ENCODE measurements at places on chromosomes 13 and 19.

- no peak for DNase-seq
Measured at GRCh38 chr19:10964903-10965302, 4.1 kb downstream of the SMARCA4 start.

DNA sequence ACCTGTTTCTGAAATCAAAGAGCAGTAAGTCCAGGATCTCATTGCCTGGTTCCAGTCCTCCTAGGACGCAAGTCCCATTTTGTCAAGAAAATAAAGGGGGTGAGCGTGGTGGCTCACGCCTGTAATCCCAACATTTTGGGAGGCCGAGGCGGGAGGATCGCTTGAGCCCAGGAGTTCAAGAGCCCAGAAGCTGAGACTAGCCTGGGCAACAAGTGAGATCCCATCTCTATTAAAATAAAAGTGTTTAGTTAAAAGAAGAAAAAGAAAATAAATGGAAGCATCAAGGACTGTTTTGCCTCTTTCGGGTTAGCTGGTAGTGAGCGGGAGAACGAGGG lies 344 bp upstream of the HAUS5 start:
- no peak for DNase-seq

DNA sequence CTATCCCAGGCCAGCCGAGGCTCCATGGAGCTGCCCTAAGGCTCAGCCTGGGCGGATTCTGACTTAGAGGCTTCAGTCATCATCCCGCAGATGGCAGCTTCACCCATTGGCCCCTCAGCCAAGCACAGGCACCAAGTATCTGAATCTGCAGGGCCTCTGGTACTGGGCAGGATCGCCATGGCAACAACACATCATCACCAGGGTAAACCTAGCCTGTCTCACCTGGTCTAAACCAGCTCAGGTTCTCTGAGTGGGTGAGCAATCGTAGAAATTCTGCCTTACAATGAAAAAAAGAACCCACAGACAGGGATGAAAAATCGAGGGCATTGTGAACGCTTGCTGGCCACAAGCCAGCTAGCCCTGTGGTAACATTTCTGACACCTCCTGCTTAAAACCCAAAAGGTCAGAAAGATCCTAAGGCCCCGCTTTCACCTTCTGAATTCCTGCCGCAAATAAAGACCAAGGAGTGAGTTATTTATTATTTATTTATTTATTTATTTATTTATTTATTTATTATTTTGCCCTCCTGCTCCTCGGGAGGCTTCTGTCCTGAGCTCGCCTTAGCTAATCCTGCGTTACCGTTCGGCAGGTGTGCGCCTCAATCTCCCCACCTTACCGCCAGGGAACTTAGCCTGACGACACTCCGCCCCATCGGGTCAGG lies 12.0 kb upstream of the CEACAM21 start:
- DNase-seq, result no peak

DNA sequence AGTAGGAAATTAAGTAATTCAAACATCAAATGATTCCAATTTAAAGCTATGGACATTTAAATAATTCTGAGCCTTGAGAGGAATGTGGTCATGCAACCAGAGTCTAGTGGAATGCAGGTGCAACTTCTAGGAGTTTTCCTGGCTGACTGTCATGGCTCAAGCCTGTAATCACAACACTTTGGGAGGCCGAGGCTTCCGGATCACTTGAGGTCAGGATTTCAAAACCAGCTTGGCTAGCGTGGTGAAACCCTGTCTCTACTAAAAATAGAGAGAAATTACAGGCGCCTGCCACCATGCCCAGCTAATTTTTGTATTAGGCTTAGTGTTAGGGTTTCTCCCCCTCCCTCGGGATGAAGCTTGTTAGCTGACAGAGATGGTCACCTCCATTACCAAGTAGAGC lies 6.4 kb downstream of the ZNF808 start:
- DNase-seq, result no peak

DNA sequence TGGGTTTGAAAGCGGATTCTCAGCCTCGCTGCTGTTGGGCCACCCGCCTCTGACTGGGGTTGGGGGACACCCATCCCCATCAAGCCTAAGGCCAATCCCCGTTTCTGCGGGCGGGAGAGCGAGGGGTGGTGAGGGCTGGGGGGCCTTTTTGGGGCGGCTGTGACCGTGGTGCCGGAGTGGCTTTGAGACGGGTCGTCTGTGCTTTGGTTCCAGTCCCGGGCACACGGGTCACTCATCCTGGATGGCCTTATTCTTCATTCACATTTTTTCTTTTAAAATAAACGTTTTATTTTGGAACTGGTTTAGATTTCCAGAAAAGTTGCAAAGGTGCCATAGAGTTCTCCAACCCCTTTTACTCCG lies 1.6 kb downstream of the ZNRF4 start:
- no peak for DNase-seq

DNA sequence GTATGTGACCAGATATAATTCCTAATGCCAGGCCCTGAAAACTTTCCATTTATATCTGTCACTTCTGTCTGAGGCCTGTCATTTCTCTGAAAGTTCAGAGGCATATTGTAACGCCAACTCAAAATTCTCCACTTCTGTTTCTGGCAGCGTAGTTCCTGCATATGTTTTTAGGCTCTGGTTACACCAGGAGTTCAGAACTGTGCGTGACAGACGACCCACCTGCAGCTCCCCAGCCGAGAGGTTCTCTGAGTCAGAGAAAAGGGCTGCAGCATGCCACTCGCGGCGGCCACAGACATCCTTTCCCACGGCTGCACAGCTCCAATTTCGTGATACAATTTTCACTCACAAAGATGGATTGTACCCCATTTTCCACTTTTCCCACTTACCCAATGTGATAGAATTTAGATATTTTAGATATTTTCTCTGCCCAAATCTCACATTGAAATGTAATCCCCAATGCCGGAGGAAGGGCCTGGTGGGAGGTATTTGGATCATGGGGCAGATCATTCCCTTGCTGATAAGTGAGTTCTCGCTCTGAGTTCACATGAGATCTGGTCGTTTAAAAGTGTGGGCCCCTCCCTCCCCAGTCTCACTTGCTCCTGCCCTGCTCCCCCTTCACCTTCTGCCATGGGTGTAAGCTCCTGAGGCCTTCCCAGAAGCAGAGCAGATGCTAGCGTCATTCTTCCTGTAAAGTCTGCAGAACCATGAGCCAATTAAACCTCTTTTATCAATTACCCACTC lies 308.1 kb downstream of the LIG4 start:
- no peak for DNase-seq

DNA sequence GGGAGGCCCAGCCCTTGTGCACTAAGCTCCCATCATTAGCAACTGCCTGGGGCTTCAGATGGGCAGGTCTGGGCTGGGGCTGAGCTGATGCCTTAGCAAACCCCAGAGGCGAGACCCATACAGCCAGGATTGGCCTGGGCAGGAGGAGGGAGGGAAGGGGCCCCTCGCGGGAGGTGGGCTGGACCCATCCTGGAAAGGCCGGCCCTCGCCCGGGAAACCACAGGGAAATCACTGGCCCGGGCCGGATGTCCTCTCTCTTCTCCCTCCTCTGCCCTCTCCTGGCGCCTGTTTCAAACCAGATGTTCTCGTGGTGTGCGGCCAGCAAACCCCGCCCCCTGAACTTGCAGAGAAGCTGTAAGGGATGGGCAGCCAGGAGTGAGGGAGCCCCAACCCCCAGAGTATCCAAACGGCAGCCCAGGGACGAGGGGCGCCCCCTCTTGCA lies 43.1 kb downstream of the TMEM255B start:
- peak; percentile 74 for DNase-seq

DNA sequence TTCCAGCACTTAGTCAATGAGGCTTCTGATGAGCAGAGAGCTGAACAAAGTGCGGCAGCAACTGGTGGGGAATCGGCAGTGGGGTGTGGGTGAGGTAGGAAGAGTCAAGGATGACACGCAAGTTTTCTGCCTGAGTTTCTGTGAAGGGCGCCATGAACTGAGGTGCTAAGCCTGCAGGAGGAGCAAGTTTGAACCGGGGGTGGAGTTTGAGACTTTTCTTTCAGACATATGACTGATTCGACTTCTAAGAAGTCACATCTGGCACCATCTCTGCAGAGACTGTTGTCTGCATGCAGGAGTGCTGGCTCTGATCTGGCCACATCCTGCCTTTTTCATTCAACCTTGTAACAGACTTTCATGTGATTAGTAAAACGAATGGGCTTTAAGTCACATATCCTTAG lies 14.8 kb upstream of the GPI start:
- DNase-seq, result no peak

DNA sequence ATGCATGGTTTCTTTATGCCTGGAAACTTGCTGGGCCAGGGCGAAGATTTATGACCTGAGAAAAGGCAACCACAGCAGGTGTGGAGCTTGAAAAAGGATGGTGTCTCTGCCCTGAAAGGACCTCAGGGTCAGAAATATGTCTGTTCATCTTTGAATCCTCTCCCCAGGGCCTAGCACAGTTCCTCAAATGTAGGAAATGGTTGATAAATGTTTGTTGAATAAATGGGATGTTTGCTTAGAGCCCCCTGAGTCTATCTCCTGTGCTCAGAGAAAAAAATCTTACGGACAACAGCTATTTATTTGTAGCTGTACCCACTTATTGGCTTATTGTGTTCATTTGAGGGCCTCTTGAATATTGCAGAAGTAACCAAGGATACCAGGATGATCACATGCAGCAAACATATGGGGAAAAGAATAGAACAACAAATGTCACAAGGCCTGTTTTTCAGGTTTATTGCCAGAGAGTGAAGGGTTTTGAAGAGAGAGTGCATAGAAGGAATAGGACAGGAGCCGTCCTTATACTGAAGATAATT lies 114.5 kb downstream of the KLF5 start:
- no peak for DNase-seq

GRCh38 chr13:112587212-112587763 lies 665 bp downstream of the TUBGCP3 start:
- DNase-seq, result peak; percentile 84

GRCh38 chr13:106096661-106097092 lies 438.8 kb downstream of the EFNB2 start:
- no peak for DNase-seq

DNA sequence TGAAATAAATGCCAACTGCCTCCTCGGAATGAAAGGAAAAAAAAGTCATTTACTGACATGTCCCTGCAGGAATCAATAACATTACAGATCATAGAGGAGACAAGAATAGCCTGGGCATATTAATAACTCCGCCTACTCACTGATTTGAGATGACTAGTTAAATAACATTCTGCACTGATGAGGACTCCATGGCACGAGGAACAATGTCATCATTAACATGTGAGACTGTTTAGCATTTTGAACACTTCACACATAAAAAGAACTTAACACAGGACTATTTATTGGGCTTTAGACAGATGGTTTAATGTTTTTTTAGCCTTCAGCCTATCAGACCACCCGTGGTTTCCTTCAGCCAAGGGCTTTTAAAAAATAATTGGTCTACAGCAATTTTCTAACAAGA lies 170.1 kb downstream of the OLFM4 start:
- DNase-seq, result no peak

DNA sequence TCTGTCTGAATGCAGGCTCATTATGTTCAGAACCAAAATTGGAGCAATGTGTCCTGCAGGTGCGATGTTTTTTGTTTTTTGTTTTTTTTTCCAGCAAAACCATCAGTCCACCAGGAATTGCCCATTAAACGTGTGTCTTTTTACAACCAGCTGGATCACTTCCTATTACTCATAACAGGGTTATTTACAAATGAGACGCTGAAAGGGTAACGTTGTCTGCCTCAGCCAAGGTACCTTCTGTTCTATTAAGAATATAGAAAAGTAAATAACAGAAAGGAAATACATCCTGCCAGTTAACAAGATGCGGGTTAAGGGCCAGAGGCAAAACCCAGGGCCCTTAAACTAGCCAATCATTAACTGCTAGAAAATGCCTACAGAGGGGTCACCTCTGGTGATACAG lies 590.4 kb downstream of the TBC1D4 start:
- no peak for DNase-seq

GRCh38 chr13:37485756-37486155 lies 112.8 kb downstream of the POSTN start:
- peak; percentile 50 for DNase-seq

GRCh38 chr19:18306888-18307260 lies 16.0 kb downstream of the LSM4 start:
- DNase-seq, result no peak

GRCh38 chr13:29849731-29850212 lies 645 bp downstream of the UBL3 start:
- DNase-seq, result peak; percentile 69

- DNase-seq, result no peak
Measured at GRCh38 chr19:40367577-40368434, 19.3 kb downstream of the PLD3 start.

DNA sequence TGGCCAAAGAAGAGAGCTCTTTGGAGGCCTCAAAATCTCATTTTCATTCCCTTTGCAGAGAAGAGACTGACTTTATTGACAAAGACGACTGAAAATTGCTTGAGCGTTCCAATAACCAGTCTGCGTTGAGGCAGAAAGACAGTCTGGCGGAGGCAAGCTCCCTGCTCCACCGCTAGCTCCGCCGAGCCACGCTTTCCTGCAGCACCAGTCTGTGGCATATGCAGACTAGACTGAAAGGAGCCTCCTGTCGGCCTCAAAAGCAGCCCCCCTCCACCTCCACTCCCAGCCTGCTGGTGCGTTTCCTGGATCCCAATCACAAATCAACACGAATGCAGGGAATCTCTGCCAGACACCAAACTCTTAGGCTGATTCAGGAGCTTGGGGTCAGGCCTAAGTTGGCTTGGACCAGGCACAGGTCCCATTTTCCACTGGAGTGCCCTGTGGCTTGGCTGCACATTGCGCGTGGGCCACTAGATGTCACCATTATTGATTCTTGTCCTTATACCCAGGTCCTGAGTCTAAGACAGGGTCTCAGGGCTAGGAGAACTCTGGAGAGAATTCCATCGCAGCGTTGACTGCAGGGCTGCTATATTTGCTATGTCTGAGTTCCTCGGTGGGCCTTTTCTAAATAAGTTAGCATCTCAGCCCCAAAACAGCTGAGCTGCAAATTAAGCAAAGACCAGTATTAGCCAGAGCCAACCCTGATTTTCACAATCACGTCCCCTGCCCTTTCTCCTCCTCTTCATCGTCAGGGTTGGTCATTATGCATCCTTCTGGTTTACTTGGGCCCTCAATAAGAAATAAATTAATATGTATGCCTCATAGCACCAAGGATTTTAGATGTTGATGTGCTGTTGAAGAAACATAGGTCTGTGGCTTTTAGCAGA lies 5.2 kb upstream of the ZNF507 start:
- DNase-seq, result peak; percentile 39

DNA sequence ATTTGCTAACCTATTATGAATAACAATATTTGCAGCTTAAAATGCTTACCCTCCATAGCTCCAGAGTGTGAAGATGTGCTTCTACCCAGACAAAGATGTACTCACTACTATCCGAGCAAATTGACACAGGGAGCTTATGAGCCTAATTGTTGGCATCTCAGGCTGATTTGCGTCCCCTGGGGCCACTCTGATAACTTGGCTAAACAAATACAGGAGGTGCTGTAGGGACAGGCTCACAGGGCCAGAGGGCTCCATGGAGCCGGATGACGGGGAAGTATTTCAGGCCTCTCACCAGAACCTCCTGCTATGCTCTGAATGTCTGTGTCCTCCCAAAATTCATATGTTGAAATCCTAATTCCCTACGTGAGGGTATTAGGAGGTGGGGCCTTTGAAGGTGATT lies 26.7 kb upstream of the C19orf12 start:
- no peak for DNase-seq

DNA sequence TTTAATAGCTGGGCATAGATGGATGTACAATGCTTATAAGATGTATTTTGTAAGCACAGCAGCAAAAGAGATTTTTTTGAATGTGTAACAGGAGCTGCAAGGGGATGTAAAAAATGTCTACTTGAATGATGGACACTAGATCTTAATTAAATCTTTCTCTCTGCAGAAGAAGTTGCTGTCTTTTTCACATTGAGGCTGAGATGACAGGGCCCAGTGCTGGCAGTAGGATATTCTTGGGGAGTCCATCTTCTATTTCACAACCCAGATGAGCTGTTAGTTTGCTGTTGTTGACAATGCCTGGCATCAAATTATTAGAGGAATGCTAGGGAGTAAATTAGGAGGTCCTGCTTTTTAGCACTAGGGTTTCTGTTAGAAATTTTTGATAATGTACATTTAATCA lies 698.7 kb downstream of the SLITRK5 start:
- no peak for DNase-seq

Data from fibroblast of skin of right quadriceps (primary cell).